ENCODE measurements at places on chromosomes 7 and 10.
A peak's percentile ranks its signal among the peaks of the same experiment; 100 is the strongest.

DNA sequence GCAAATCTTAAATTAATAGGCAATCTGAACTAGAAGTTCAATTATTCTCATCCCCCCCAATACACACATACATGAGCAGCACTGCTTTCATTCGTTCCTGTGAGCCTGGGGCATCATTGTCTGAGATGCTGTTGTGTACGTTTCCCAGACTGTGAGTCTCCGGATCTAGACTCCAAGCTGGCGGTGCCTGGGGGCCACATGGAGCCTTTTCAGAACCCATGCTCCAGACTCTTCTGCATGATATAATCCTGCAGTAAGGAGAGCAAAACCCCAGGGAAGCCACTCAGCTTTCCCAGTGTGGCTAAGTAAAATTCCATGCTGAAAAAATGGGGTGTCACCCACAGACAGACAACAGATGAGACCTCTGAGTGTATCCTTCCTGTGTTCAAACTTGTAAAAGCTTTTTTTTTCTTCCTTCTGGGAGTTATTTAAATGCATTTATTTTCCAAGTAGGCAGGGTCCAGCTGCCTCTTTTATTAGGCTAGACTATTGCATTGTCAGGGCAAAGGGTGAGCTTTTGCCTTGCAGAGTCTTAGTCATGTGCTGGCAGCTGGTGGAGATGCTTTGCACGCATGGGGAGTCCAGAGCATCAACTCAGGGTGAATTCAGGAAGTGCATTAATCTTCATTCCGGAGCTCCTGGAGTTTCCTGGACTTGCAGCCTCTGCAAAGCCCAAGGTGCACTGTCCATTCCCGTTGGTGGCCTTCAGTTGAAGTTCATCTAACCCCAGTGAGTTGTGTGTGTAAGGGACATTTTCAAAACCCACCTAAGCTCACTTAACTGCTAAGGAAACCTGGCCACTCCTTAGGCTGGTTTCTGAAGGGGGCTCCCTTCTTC lies 185.7 kb upstream of the ADO start:
- DNase-seq = no peak

GRCh38 chr10:2899246-2899951 lies 167.9 kb upstream of the PFKP start:
- no peak for DNase-seq

DNA sequence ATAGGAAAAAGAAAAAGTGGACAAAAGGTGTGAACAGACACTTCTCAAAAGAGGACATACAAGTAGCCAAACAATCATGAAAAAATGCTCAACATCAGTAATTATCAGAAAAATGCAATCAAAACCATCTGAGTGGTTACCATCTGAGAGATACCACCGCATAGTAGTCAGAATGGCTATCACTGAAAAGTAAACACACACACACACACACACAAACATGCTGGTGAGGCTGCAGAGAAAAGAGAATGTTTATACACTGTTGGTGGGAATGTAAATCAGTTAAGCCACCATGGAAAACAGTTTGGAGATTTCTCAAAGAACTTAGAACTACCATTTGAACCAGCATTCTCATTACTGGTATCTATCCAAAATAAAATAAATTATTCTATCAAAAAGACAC lies 145.7 kb downstream of the CYP26A1 start:
- DNase-seq = no peak

- DNase-seq = no peak
These were observed 143.4 kb downstream of the TCF7L2 start for GRCh38 chr10:113093188-113094113.

- DNase-seq = no peak
These were observed 345.9 kb downstream of the PLXDC2 start for GRCh38 chr10:20162123-20162522.

- DNase-seq = no peak
These were observed 142.7 kb upstream of the STEAP4 start for GRCh38 chr7:88449410-88449809.

DNA sequence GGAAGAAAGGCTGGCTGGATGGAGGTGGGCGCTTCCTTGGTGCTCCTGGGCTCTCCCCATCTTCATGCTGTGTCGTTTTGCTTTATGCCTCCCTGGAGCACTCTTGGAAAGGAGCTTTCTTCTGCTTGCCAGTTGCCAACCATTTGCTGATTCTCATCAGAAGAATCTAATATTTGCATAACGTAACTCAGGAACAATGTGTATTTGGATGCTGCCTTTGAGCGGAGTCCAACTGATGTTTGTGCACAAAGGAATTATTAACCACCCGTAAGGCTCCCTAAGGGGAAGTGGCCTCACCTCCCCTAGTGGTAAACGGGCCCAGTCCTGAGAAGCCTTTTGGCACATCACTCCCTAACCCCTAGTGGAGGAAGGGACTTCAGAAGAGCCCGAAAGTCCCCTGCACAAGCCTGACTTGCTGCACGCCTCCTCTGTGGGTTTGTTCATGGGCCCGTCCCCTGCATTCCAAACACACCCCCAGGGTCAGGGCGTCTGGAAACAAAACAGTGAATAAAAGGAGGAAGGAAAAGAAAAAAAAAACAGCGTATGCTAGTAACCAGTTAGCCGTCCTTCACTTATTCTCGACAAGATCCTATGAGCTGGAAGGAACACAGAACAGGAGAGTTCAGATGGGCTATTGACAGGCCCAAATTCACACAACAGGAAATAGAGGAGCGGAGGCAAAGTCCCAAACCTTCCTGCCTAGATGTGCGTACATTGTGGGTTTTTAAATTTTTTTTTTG lies 602.2 kb downstream of the LRMDA start:
- DNase-seq = peak; percentile 39

DNA sequence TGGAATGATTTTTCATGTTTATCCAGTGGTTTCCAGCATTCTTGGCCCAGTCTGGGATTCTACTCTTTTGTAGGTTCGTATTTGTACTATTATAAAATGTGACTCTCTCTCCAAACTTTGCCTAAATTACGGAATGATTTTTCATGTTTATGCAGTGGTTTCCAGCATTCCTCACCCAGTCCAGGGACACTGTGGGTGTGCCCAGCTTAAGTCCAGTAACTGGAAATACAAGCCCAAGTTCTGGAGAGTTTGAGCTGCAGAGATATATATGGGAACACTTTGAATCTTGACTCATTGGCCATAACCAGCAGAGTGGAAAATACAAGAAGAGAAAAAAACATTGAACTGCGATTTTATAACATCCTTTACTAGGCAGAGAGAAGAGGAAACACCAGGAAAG lies 5.9 kb upstream of the MAGI2 start:
- no peak for DNase-seq

DNA sequence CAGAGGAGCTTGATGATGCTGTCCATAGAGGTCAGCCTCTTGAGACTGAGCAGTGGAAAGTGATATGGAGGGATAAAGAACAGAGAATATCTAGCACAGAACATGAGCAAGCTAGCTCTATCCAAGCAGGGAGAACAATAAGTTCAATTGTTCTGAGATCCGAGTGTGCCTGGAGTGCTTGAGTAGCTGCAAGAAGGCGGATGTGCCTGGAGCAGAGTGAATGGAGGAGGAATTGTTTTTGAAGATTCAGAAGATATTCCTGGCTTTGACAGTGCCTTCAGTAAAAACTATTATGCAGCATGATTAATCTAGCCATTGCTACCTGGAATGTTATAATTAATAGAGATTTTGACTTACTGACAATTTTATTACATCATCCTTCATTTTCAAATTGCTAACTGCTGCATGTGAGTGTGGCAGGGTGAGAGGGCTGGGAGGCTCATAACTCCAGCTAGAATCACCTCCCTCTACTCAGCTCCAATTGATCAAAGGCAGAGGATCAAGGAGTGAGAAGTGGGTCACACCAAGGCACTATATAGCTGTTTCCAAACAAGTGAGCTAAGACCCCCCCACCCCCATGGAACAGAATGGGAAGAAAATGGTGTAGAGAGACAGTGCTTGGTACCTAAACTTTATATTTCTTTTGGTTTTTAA lies 302.8 kb downstream of the ADRA2A start:
- DNase-seq = no peak

DNA sequence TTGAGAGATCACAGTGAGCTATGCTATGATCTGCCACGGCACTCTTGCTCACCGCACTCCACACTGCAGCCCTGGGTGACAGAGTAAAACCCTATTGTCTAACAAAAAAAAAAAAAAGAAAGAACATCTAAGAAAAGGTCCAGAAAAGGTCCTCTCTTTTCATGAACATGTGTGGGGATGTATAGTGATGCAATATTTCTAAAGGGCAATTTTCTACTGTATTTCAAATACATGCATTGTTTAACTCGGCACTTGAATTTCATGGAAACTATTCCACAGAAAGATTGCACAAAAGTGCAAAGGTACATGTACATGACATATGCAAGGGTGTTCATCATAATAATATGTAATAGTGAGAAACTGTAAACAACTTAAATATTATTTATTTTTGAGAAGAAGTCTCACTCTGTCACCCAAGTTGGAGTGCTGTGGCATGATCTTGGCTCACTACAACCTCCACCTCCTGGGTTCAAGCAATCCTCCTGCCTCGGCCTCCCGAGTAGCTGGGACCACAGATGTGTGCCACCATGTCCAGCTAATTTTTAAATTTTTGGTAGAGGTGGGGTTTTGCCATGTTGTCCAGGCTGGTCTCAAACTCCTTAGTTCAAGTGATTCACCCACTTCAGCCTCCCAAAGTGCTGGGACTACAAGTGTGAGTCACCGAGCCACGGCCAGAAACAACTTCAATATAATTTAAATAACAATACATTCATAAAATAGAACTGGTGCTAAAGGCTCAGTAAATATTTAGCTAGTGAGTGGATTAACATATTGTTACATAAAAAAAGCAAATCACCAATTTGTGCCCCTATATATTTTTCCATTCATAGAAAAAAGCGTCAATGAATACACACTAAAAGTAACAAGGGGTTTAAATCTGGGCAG lies 1.3 kb upstream of the PPRC1 start:
- DNase-seq = no peak

GRCh38 chr10:2851566-2851965 lies 215.8 kb upstream of the PFKP start:
- DNase-seq = no peak

- no peak for DNase-seq
These were observed 24.4 kb upstream of the PITRM1 start for GRCh38 chr10:3196958-3197347.

- no peak for DNase-seq
These were observed 84.1 kb upstream of the LRRC4 start for GRCh38 chr7:128115336-128115820.

GRCh38 chr7:31121601-31122000 lies 69.5 kb downstream of the ADCYAP1R1 start:
- DNase-seq = no peak
